ENCODE measurements at places on chromosomes 7 and 10. TPM values are rescaled to one million over a fixed set of nuclear protein-coding genes. Genes with fewer than 3 reads are reported as not detected.

The CALD1 gene
- total RNA-seq: 27.3 TPM

The CABCOCO1 gene
- total RNA-seq: 4.9 TPM

The LIPJ gene
- total RNA-seq: 3.7 TPM

The TEX47 gene
- not detected for total RNA-seq

The HERPUD2 gene
- total RNA-seq: 21.2 TPM

The PTF1A gene
- 0.41 TPM for total RNA-seq

The INHBA gene
- total RNA-seq: 12.6 TPM

The TRPV5 gene
- not detected for total RNA-seq

The CCL26 gene
- not detected for total RNA-seq

The MET gene
- 2.9 TPM for total RNA-seq

The IFIT1B gene
- 0.41 TPM for total RNA-seq

The CSGALNACT2 gene
- total RNA-seq: 87.2 TPM

The RNLS gene
- total RNA-seq: 1.2 TPM

The CDNF gene
- total RNA-seq: 0.82 TPM

The SYT15 gene
- 0.82 TPM for total RNA-seq

All from frontal cortex (tissue), 4 donors.